ENCODE measurements at places on chromosomes 5 and 9.

DNA sequence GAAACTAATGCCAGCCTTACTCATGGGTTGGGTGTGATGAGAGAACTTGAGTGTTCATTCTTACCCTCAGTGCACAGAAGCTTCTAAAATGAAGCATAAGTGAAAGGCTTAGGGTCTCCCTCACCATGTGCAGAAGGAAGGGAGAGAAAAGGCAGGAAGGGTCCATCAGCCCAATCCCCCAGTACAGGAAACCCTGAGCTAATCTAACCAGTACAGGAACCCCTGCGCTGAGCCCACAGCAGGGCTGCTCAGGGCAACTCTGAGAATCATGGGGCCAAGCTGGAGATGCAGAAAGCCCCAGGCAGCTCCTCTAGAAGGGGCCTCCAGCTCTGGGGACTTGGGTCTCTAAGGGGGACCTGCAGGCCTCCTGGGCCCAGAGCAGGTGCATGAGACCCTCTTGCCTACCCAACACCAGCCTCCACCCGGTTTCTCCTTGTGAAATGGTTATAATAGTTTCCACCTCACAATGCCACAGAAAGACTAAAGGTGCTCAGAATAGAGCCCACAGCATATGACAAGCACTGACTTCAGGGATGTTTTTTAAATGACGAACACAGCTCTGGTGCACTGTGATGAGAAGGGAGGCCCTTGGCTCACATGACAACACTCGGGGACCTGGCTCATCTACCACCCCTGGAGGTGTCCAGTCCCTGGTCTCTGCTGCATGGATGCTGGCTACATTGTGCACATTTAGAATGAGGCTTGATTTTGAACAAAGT is 190.1 kb downstream of the ACTL7B start:
- DNase-seq = no peak

DNA sequence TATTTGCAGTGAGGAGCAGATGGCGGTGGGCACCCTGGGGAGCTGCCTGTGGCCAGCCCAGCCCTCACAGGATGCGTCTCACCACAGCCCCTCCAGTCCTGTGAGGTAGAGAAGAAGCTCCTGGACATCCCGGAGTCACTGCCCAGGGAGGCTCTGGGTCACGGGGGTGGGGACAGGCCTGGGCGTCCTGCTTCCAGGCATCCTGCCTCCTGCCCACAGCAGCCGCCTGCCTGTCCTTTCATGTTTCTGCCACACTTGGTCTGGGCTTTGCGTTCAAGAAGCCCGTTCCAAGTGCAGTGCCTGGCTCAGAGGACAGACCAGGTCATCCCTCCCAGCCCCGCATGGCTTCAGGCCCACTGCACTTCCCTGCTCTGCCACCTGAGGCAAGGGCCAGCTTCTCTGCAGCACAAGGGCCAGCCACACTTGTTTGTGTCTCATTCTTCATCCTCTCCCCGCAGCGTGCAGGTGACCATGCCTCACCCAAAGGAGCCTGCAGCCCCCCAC is 38.2 kb downstream of the ZDHHC11B start:
- no peak for DNase-seq

DNA sequence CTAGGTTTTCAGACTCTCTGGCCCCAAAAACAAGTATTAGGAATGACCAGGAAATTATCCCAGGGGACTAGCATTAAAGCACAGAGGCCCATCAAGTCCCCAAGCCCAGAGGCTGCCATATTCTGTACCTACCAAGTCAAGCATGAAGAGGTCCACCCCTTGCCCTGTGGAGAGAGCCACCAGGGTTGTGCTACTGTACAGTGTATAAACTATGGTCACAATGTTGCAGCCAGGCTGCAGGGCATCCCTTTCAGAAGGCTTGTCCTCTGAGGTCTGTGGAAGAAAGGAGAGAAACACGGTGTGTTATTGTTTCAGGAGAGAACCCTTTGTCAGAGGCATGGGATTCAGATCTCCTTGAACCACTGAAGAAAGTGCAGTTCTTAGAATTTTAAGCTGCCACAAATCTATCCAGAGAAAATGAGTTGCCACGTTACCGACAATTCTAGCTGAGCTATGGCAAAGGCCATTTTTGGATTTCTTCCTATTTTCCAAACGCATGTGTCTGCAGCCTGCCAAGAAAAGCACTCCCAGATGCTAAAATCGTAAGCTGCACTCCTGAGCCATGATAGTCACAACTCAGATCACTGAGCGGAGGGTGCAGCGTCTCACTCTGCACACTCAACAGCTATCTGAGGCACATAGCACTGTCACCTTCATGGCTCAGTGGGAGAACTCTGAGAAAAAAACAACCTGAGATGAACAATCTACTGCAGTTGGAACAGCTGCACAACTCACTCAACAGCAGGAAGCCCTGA is 45.5 kb upstream of the SPATA31E1 start:
- DNase-seq = no peak

DNA sequence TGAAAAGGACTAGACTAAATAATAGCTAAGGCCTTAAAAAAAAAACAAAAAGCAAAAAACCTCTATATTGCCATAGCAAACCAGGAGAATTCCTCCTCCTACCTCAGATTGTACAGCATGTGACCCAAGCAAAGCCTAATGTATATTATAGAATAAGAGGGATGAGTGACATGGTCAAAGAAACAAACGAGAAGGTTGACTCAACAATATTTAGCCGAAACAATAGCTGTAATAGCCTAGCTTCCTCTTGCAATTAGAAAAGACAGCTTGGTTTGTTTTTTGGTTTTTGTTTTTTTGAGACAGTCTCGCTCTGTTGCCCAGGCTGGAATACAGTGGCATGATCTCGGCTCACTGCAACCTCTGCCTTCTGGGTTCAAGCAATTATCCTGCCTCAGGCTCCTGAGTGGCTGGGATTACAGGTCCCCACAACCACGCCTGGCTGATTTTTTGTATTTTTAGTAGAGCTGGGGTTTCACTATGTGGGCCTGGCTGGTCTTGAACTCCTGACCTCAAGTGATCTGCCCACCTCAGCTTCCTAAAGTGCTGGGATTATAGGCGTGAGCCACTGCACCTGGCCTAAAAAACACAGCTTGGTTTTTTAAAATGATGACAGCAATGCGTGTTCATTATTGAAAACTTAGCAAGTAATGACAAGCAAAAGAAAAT is 5.6 kb downstream of the NLN start:
- DNase-seq = no peak

DNA sequence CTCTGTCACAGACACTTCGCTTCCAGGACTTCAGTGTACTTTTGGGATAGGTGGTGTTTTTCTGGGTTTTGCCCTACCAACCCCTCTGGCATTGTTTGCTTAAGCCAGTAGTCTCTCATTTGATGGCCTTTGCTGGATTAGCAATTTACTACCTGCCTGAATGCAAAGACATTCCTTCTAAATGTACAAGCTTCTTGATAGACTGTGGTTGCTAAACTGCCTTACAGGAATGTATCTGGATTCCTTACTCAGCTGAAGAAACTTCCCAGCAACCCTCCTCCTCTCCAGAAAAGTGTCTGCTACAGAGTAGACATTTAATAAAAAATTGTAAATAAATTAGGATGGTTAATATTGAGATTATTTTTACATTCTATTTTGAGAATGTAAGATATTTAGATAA is 1916.7 kb downstream of the EFNA5 start:
- no peak for DNase-seq

- no peak for DNase-seq
These were observed 138.5 kb upstream of the S1PR3 start for GRCh38 chr9:88852794-88853193.

- no peak for DNase-seq
These were observed 618.7 kb upstream of the CDH6 start for GRCh38 chr5:30574761-30575160.

DNA sequence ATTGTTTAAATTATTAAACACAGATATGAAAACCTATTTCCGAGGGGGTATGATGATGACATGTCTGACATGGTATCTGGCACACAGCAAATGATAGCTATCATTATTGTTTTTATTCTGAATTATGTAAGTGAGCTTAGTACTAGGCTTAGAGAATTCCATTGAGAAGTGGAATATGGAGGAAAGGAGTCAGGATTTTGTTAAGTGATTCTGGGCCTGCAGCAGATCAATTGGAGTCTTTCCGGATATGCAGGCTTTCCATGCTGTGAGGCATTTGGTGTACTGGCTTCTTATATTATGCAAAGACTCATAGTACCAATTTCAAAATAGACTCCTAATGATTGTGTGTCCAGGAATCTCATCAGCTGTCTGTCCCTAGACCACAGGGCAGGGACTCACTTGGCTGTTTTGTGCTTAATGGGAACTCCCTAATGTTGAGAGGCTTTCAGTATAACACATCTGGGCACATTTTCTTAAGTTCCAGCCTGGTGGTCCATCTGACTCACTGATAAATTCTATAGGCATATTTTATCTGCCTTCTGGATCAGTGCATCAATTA is 180.0 kb upstream of the KLF9 start:
- no peak for DNase-seq
